Fibroblast of skin of left quadriceps (primary cell): ENCODE measurements at places on chromosomes 11 and 22.

DNA sequence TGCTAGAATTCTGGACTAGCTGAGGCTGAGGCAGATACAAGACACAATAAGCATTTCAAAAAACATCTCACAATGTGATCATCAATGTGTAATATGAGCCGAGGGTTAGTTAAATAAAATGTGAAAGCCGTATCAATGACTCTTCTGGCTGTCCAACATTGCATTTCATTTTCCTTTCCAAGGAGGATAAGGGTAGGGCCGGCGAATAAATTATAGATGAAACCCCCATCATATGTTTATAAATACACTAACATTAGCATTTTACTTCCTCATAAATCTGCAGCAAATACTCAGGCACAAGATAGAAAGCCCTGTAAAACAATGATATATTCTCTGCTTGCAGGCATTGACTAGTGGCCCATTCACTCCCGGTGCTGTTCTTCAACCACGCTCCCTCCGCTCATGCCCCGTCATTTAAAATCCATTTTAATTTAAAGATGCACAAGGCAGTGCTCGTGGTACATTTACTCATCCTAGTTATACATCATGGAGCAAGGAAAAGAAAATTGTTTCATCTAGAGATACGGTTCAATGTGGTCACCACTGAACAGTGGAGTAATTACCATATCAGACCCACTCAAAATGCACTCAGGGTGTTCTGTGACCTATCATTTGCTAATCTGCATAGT, 59.9 kb upstream of the RCN1 start:
- no peak for DNase-seq

GRCh38 chr11:72736452-72737069, 15.6 kb downstream of the ARAP1 start:
- no peak for DNase-seq

DNA sequence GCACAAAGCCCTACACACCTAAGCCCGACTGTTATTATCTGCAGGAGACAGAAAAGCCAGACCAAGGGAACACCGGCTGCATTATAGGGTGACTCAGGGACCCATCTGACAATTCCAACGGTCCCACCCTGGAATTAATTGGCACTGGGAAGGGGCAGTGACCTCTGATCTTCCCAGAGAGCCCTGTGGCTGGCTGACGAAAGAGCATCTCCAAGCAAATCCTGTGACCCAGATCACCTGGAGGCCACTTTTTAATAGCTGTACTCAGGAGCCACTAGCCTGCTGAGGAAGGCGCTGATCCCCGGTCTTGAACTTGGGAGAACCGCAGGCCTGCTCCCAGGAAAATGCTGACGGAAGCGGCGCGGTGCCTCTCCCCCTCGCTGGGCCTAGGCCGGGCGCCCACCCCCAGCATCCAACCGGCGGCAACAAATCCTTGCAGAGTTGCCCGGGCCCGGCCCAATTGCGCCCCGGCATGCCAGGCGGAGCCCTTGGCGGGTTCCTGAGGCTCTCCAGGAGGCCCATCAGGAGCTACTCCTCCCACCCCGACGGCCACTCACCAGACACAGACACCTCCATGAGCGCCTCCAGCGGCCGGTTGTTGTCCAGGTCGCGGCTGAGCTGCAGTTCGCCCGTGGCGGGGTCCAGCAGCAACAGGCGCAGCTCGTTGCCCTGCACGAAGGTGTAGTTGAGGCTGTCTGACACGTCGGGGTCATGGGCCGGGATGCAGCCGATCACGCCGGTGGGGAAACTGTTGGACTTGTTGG, 4.2 kb downstream of the CELSR1 start:
- no peak for DNase-seq

DNA sequence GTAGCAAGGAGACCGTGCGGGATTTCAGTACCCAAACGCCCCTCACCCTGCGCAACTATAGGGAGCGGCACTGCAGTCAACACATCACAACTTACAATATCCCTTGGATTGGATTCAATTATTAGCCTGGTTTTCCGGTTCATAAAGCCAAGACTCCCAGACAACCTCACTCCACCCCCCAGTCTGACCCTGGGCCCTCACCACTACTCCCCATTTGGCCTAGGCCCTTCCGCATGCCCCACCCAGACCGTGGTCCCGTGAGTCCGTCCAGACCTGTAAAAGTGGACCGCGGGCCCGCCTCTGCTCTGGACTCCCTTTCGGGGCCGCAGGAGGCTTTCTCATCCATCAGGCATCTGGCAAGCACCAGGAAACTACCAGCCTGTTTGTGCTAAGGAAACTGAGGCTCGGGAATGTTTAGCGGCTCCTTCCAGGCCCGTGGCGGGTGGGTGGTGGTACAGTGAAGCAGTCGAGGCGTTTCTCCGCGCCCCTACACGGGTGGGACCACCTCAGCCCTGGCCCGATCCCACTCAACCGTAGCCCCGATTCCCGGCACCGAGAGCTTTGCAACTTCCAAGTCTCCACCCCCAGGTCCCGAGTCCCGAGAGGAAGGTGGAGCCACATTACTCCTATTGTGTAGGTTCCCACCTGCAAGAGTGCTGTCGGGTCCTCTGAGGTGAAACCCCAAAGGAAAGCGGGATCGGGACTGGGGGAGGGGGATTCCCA, 679 bp upstream of the DPP3 start:
- no peak for DNase-seq

- no peak for DNase-seq
Measured at GRCh38 chr22:40251106-40251505, 73.4 kb downstream of the TNRC6B start.

DNA sequence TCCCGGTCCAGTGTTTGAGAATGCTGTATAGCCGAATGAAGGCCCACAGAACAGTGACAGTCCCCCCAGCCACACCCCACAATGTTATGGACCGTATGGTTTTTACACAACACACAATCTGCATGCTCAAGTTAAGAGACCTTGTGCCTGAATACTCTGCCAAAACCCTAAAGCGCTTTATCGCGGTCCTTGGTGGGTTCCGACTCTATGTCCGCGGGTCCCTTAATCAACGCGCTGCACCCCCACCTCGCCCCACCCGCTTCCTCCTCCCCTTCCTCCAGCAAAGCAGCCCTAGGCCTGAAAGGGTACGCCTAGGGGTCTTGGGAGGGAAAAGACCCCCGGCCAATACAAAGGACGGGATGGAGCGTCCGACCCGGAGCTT, 442 bp downstream of the COPB1 start:
- DNase-seq: no peak

- no peak for DNase-seq
Measured at GRCh38 chr22:31400023-31400397, 606 bp downstream of the DRG1 start.

GRCh38 chr22:17237038-17237668, 17.9 kb upstream of the ADA2 start:
- DNase-seq: no peak

DNA sequence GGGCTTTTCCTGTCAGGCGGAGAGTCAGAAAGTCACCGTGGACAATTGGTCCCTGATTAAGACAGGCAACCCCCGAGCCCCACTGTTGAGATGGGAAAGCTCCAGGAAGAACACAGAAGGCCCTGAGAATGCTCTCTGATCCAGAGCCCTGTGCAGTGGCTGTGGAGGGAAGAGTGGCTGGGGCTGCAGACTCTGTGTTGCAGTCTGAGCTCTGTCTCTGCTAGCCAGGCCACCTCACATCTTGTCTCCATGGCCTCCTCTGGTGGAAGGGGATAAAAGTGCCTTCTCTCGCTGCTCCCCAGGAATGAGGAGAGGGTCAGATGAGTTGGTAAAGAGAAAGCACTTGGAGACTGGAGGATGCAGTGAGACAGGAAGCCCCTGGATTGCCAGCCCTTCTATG, 141.2 kb downstream of the CEP164 start:
- no peak for DNase-seq

- no peak for DNase-seq
Measured at GRCh38 chr11:3170756-3171650, 5.9 kb upstream of the OSBPL5 start.

- DNase-seq: no peak
Measured at GRCh38 chr22:28171115-28171514, 252.1 kb upstream of the PITPNB start.

- no peak for DNase-seq
Measured at GRCh38 chr22:46112405-46112804, 37.9 kb upstream of the PPARA start.

- DNase-seq: peak; percentile 47
Measured at GRCh38 chr11:72072348-72072747, 8.0 kb downstream of the NUMA1 start.

DNA sequence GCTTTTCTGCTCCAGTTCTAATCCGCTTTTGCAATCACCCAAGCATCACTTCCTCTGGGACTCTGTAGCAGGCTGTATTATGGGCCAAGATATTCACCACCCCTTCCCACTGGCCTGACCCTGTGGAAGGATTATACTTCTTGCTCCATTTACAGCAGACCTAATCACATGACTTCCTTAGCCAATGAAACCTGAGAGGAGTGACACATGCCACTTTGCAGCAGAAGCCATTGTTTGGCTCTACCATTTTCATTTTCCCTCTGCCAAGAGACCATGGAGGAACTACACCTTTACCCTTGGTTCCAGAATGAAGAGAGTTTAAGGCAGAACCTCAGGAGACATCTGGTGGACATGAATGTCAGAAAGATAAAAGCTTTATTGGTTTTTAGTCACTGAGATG, 134.9 kb upstream of the HSD17B12 start:
- no peak for DNase-seq

- peak; percentile 74 for DNase-seq
Measured at GRCh38 chr22:31602259-31602952, 59.6 kb downstream of the PISD start.

DNA sequence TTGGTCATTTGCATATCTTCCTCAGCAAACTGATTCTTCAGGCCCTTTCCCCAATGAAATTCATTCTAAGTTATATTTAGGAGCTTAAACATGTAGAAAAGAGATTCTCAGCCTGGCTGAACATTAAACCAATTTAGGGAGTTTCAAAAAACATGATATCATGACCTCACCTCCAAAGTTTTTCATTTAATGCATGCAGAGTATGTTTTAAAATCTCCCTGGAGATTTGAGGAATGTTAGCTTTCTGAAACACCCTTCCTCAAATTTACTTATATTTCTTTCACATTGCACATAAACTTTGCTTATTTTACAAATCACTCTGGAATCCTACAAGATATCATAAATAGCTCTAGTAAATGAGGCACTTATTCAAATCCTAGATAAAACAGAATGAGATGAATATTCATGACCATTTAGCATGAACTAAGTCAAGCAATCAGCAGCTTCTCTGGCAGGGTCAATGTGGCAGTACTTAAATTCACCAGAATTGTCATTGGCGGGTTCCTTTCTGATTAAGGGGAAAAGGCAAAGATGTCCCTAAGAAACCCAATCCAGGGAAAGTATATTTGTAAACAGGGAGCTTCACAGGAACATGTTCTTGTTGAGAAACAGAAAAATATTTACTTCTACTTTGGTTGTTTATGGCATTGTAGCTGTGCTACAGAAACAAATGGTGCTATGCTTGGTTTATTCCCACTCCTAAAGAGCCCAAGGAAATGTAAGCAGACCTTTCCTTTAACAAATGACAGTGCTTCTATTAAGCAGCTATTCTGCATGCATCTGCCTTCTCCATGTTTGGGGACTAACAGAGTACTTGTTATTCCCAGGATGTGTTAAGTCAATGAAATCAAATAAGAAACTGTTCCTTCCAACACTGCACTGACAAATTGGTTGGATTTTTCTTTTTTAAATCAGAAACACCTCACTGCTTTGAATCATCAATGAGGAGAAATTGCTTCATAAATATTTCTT, 162.3 kb downstream of the C11orf87 start:
- DNase-seq: peak; percentile 18

DNA sequence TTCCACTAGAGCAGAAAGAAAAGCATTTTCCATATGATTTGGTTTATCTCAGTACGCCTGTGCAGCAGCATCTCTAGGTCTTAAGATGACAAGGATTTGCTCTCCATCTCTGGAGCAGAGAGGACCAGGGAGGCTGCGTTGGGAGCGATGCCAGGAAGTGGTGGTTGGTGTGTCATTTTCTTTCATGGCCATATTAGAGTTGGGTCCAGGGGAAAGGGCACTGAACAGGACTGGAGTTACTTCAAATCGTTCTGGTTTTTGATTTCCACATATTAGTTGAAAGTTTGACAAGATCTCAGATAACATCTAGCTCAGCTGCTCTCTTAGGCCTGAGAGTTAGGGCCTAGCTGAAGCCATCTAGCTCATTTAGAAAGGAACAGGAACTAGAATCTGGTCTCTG, 157.7 kb downstream of the ADAMTS15 start:
- no peak for DNase-seq

DNA sequence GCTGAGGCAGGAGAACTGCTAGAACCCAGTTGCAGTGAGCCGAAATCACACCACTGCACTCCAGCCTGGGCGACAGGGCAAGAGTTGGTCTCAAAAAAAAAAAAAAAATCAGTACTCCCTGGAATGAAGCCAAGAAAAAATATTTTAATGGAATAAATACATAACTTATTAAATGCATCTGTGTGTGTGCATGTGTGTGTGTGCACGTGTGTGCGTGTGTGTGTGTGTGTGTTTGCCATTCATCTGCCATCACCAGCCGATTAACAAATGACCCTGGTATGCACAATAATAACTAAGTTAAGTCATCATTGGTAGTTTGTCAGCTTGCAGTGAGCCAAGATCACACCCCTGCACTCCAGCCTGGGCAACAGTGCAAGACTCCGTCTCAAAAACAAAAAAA, 35.0 kb upstream of the SCGB1A1 start:
- DNase-seq: no peak

- no peak for DNase-seq
Measured at GRCh38 chr22:30373331-30374325, 13.6 kb downstream of the RNF215 start.

- DNase-seq: no peak
Measured at GRCh38 chr22:45891471-45891995, 85.4 kb downstream of the WNT7B start.

DNA sequence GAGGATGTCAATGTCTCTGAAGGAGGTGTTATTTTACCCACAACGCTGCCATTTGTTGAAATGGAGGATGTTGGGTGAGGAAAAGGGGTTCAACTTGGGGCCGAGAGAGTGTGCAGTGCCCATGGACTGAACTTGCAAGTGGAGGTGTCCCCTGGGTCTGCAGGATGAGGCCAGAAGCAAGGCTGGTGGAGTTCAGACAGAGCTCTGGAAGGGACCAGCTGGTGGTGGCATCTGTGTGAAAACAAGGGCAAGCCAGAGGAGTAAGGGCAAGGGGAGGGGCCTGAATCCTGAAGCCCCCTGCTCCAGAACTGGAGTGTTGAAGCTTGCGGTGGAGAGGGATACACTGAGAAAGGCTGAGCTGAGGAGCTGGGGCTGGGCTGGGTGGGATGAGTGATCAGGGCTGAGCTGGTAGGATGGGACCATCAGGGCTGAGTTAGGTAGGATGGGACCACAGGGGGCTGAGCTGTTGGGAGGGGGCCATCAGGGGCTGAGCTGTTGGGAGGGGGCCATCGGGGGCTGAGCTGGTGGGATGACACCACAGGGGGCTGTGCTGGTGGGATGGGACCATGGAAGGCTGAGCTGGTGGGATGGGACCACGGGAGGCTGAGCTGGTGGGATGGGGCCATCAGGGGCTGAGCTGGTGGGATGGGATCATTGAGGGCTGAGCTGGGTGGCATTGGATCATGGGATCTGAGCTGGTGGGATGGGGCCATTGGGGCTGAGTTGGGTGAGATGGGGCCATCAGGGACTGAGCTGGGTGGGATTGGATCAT, 13.4 kb upstream of the CTSD start:
- no peak for DNase-seq
